ENCODE measurements at places on chromosomes 2 and 18. TPM values are rescaled to one million over a fixed set of nuclear protein-coding genes. Genes with fewer than 3 reads are reported as not detected.

LAMA3 gene
- total RNA-seq, result 46.0 TPM

CGREF1 gene
- total RNA-seq, result 3.2 TPM

ABCG8 gene
- total RNA-seq, result not detected

GTF2A1L gene
- 3.6 TPM for total RNA-seq

DNAJC5G gene
- total RNA-seq, result 0.38 TPM

KIF1A gene
- total RNA-seq, result not detected
